ENCODE measurements at places on chromosomes 3 and 15.

GRCh38 chr15:31503758-31504461 lies 177.3 kb downstream of the KLF13 start:
- DNase-seq = no peak

GRCh38 chr3:131326307-131326706 lies 55.3 kb upstream of the NUDT16 start:
- DNase-seq = no peak

DNA sequence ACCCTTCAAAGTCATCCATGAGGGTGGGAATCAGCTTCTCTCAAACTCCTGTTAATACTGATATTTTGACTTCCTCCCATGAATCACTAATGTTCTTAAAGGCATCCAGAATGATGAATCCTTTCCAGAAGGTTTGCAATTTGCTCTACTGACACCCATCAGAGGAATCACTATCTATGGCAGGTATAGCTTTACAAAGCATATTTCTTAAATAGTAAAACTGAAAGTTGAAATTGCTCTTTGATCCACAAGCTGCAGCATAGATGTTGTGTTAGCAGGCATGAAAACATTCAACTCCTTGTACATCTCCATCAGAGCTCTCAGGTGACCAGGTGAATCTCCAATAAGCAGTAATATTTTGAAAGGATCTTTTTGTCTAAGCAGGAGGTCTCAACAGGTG lies 66.3 kb downstream of the B3GNT5 start:
- no peak for DNase-seq

GRCh38 chr15:46556559-46557379 lies 921.9 kb downstream of the SQOR start:
- no peak for DNase-seq

- DNase-seq = no peak
Measured at GRCh38 chr3:185058796-185059195, 94.1 kb downstream of the C3orf70 start.

DNA sequence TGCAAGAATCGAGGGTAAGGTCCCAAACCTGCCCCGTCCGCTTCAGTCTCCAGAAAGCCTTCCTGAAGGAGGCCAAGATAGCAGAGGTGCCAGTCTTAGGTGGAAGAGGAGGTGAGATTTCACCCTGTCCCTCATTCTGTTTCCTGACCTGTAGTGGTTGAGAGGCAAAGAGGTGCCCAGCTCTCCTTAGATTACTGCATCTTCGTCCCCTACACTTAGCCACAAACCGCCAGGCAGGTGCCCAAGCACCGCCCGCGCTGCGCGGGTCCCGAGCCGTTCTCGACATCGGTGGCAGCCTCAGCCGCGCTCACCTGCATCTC lies 23.8 kb upstream of the POLG start:
- no peak for DNase-seq

All from AG04449 (cell line).